ENCODE measurements at places on chromosomes 4 and X. TPM values are rescaled to one million over a fixed set of nuclear protein-coding genes. Genes with fewer than 3 reads are reported as not detected.

- no peak for DNase-seq
Observed at GRCh38 chrX:57104921-57105398, 16.4 kb downstream of the SPIN2B start.

Gene PPP1R2C
- not detected for polyA plus RNA-seq

GRCh38 chr4:626201-627091 lies 1.1 kb downstream of the PDE6B start:
- DNase-seq, result no peak

- DNase-seq, result peak; percentile 38
Observed at GRCh38 chr4:4320528-4320927, 30.5 kb downstream of the ZBTB49 start.

GRCh38 chr4:81207828-81208227 lies 7.2 kb downstream of the PRKG2 start:
- no peak for DNase-seq

DNA sequence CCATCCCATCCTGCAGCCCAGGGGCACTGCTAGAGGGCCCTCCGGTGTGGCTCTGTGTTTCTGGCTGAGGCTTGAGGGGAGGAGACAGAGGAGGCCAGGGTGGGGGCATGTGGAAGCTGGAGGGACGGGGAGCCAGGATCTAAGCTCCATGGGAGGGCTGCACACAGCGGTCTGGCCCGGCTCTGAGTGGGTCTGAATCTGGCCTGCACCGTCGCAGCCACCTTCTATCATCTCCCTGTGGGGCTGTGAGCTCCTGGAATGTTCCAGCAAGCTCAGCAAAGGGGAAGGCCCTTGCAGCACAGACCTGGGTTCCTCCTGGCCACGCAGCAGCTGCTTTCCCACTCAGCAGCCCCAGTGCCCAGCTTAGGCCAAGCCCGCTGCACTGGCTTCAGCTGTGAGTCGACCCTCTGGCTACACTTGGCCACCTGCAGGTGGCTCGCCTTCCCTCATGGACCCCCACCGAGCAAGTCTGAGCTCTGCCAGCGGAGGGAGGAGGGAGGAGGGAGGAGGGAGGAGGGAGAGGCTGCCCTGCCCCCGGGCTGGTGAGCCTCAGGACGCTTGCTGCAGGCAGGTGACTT lies 5.3 kb downstream of the NKX1-1 start:
- peak; percentile 52 for DNase-seq

Measured in sigmoid colon (tissue), 7 donors.